Hematopoietic multipotent progenitor cell treated with erythropoietin and hydrocortisone succinate and interleukin-3 and kit ligand, for 8 days (in vitro differentiated cells): ENCODE measurements at places on chromosomes 6 and 20.

GRCh38 chr6:10521104-10521808, at the start of gene GCNT2:
Gene GCNT2, plus strand, starts transcription at chr6:10521351. Its CDS starts 7,561 bp downstream, at chr6:10528912.
- DNase-seq, result peak; percentile 68

DNA sequence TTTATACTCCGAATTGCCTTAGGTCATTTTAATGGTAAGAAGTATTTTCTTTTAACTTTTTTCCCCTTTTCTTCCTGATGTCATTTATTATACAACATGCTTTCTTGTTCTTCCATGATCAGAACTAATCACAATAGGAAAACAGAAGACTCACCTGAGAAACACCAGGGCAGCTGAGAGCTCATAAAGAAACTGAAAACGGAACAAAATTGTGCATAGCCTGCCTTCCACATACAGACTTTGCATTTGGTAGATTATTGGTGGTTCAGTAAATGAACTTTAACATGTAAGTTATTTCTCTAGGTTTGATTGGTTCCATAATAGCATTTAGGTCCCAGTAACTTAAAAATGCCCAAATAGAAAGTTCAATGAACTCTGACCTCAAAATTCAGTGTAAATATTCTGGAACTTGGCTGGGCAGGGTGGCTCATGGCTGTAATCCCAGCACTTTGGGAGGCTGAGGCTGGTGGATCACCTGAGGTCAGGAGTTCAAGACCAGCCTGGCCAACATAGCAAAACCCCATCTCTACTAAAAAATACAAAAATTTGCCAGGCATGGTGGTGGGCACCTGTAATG, 161.1 kb upstream of the DTNBP1 start:
- DNase-seq, result no peak

GRCh38 chr20:51452091-51452613, 90.4 kb downstream of the NFATC2 start:
- no peak for DNase-seq

DNA sequence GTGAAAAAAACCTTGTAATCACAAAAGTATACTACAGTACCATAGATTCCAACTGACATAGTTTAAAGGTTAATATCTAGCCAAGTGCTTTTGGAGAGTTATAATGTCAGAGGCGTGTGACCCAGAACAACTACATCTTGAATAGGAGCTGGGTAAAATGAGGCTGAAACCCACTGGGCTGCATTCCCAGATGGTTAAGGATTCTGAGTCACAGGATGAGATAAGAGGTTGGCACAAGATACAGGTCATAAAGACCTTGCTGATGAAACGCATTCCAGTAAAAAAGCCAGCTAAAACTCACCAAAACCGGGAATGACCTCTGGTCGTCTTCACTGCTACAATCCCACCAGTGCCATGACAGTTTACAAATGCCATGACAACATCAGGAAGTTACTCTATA, 22.4 kb upstream of the KIAA0408 start:
- DNase-seq, result no peak

DNA sequence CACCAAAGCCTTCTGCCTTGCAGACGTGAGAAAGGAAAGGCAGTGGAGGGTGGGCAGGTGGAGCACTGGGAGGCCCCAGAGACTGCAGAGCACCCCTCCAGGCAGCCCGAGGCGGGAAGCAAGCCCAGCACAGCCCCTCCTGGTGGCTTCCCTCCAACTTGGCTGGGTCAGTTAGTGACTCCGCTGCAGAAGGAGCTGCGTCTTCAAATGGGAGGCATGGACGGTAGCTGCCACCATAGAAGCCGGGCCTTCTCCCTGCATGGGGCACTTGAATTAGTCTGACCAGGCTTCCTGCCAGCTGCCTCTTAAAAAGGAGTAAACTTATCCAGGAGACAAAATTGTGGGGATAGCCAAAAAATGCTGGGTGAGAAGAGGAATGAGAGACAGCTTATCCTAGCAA, 88.0 kb upstream of the RPS6KA2 start:
- DNase-seq, result no peak

GRCh38 chr6:84645563-84646266, 118.7 kb downstream of the TBX18 start:
- no peak for DNase-seq

DNA sequence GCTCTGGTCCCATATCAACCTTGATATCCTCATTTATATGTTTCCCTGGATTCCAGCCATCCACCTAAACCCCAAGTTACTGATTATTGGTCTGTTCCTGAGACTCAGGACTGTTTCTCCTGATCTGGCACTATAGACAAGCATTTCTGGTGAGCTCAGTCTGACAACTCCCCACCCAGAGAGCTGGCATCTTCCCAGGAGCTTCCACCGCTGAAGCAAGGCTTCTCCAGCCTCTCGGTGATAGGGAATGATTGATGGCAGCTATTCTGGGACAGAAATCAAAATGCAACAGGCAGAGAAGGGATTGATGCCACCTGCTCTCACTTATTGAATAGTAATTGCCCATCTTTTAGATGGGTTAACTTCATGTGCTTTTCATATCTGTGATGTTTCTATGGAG, 169.7 kb upstream of the GGTLC1 start:
- no peak for DNase-seq

DNA sequence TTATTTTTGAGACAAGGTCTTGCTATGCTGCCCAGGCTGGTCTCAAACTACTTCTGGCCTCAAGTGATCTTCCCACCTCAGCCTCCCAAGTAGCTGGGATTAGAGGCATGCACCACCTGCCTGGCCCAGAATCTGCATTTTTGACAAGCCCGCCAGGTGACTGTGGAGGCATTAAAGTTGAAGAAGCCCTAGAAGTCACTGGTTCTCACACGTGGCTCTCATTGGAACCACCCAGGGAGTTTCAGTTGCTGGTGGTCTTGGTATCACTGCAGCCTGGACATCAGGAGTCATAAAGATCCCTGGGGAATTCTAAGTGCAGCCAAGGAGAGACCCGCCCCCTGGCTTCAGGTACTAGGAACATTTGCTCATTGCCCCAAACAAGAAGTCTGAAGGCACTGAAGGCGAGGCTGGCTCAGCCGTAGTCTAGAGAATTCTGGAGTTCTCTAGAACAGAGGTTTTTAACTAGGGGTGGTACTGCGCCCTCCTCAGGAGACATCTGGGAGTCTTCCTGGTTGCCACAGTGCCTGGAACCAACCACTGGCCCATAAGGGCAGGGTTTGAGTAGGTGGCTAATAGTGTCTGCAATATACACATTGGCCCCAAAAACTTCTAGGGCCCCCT, 182.8 kb downstream of the ZMYND8 start:
- no peak for DNase-seq
